ENCODE measurements at places on chromosomes 1 and 21.

- DNase-seq: no peak
Measured at GRCh38 chr1:154422521-154422920, 17.4 kb downstream of the IL6R start.

DNA sequence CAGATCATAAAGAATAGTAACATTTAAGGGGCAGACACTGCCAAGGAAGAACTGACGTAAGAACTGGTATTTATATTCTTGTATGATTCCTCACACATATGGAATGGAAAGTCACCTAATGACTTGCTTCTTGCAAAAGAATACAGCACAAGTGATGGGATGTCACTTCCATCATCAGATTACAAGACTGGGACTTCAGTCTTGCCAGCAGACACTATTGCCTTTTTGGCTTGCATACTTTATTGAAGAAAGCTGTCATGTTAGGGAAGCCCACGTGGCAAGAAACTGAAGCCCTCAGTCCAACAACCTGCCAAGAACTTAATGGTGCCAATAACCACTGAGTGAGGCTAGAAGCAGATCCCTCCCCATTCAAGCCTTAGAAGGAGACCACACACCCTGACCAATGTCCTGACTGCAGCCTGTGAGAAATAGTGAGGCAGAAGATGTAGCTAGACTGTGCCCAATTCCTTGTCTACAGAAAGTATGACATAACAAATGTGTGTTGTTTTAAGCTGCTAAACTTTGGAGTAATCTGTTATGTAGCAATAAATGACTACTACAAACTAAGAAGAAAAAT, 12.0 kb downstream of the EGLN1 start:
- DNase-seq: peak; percentile 55

DNA sequence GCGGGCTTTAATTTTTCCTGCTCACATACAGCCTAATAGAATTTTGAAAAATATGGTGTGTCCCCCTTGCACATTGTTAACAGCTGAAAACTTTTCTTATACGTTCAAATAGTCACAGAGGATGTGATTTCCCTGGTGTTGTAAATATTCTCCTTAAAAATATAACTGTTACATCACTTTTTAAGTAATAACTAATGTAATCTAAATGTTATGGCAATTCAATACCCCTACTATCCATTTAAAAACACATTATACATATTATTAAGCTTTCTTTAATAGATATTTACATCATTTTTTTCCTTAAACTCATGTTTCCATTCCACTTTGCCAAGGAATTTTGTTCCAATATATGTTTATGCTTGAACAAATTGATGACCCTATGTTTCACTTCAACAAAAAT, 85.5 kb upstream of the S1PR1 start:
- DNase-seq: no peak

- DNase-seq: peak; percentile 86
Measured at GRCh38 chr21:36773117-36773516, 74.2 kb downstream of the SIM2 start.

DNA sequence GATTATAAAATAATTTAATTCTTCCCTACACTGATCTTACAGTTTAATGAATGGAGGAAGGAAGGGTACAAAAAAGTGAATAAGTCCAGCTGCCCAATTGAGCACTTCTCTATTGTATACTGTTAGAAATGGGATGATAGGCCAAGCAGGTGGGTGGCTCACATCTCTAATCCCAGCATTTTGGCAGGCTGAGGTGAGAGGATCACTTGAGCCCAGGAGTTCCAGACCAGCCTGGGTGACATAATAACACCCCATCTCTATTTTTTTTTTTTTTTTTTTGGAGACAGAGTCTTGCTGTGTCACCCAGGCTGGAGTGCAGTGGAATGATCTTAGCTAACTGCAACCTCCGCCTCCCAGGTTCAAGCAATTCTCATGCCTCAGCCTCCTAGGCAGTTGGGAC, 57.5 kb downstream of the ATP2B4 start:
- no peak for DNase-seq

DNA sequence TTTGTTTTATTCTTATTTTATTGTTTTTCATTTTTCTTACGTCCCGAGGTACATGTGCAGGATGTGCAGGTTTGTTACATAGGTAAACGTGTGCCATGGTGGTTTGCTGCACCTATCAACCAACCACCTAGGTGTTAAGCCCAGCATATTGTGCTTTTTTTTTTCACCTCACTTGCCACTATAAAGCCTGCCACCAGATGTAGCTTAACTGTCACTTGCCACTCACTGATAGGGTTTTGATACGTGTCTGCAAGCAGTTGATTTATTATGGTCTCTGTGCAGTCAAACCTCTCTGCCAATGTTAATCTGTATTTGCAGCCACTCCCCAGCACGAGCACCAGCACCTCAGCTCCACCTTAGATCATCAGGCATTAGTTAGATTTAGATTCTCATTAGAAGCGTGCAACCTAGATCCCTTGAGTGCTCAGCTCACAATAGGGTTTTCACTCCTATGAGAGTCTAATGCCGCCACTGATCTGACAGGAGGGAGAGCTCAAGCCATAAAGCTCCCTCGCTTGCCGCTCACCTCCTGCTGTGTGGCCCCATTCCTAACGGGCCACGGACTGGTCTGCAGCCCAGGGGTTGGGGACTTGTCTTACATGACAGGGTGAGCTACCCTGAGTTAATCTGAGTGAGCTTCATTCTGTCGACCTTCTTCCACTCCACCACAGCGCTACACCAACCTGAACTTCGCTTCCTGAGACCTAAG, 17.9 kb upstream of the ABCG1 start:
- no peak for DNase-seq

All from fibroblast of lung (primary cell).